ENCODE measurements at places on chromosomes 7 and 10.

GRCh38 chr10:77925410-77925794, 1.2 kb downstream of the DLG5 start:
- H3K4me1 ChIP-seq = peaks cover 17% of the 10 kb centered on the region
- H3K27me3 ChIP-seq = peaks cover 9% of the 10 kb centered on the region
- H3K36me3 ChIP-seq = no peaks in the 10 kb centered on the region
- H3K27ac ChIP-seq = no peak overlapping the region
- no peak for DNase-seq

DNA sequence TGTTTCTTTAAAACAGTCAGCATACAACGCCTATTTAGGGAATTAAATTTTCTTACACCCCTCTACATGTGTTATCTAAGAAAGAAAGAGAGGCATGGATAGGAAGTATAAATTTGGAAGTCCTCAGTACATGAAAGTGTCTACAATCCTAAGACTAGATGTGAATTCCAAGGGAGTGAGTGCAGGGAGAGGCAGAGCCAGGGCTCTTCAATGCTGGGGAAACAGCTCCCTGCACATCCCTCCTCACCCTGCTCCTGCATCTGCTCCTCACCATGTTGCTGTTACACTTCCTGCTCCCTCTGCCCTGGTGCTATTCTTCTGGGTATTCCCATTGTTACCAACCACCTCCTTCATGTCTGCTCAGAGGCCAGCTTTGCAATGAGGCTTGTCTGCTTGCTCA, 229.1 kb upstream of the AKR1E2 start:
- no peak overlapping the region for H3K4me3 ChIP-seq
- H3K4me1 ChIP-seq = no peaks in the 10 kb centered on the region
- H3K27me3 ChIP-seq = no peaks in the 10 kb centered on the region
- no peak for DNase-seq
- no peak overlapping the region for H3K27ac ChIP-seq
- no peaks in the 10 kb centered on the region for H3K36me3 ChIP-seq

DNA sequence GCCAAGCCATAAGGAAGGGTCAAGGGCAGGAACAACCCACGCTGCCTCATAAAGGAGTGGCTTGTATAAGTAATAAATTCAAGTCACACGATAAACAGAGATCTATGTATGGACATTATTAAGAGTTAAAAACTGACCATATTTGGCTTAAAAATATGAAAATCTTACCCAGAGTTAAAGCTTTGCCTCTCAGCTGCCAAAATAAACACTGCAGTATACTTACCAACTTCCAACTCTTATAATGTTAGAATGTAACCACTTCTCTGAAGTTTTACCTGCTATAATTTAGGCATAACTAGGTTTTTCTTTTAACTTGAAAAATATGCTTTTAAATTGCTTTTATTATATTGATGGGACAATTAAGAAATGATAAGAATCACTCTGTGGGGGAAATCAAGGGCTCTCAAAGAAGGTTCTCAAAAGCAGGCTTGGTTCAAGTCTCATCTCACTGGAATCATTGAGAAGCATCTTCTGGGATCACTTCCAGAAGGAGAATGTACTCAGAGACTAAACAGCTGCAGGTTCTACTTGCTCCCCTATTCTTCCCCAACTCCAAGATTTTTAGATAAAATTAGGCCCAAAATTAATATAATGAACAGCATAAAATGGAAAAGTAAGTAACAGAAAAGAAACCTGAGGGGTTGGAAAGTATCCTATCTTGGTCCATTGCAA, 16.1 kb upstream of the CAV2 start:
- no peaks in the 10 kb centered on the region for H3K36me3 ChIP-seq
- H3K27me3 ChIP-seq = no peaks in the 10 kb centered on the region
- DNase-seq = no peak
- no peak overlapping the region for H3K27ac ChIP-seq
- H3K4me1 ChIP-seq = no peaks in the 10 kb centered on the region

- no peak overlapping the region for H3K27ac ChIP-seq
- DNase-seq = no peak
- H3K27me3 ChIP-seq = no peaks in the 10 kb centered on the region
- H3K4me1 ChIP-seq = no peaks in the 10 kb centered on the region
Measured at GRCh38 chr10:9762966-9763656, 1254.6 kb upstream of the CELF2 start.

GRCh38 chr7:134414109-134414508, 44.8 kb downstream of the AKR1B1 start:
- H3K4me1 ChIP-seq = no peaks in the 10 kb centered on the region
- no peak for DNase-seq
- no peaks in the 10 kb centered on the region for H3K27me3 ChIP-seq
- H3K36me3 ChIP-seq = no peaks in the 10 kb centered on the region

DNA sequence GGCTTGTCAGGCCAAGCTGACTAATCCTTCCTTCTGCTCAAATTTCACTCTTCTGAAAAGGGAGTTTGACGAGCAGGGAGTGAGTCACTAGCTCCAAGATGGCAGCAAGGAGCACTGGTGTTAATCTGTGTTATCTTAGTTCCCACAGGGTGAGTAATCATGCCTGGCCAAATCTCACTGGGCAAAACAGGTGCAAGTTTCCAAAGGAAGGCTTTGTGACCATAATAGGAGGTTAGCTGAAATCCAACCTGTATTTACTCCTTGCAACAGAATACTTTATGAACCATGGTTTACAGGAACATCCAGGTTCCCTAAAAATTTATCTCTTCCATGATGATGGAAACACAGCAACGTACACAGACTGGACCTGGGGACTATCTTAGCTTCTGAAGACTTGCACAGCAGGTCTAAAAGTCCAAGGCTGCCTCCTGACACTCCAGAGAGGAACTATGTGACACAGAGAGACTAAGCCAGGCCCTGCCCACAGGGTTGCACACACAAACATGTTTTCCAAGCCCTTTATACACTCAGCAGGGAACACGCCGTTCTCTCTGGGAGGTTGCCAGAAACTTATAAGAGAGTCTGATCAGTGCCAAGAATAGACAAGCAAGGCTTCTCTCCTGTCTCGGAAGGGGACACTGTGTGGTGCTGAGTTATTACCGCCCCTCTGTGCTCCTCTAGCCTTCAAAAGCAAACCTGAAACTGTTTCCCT, 46.3 kb downstream of the PDK4 start:
- no peaks in the 10 kb centered on the region for H3K36me3 ChIP-seq
- H3K4me1 ChIP-seq = no peaks in the 10 kb centered on the region
- no peaks in the 10 kb centered on the region for H3K27me3 ChIP-seq
- no peak for DNase-seq

DNA sequence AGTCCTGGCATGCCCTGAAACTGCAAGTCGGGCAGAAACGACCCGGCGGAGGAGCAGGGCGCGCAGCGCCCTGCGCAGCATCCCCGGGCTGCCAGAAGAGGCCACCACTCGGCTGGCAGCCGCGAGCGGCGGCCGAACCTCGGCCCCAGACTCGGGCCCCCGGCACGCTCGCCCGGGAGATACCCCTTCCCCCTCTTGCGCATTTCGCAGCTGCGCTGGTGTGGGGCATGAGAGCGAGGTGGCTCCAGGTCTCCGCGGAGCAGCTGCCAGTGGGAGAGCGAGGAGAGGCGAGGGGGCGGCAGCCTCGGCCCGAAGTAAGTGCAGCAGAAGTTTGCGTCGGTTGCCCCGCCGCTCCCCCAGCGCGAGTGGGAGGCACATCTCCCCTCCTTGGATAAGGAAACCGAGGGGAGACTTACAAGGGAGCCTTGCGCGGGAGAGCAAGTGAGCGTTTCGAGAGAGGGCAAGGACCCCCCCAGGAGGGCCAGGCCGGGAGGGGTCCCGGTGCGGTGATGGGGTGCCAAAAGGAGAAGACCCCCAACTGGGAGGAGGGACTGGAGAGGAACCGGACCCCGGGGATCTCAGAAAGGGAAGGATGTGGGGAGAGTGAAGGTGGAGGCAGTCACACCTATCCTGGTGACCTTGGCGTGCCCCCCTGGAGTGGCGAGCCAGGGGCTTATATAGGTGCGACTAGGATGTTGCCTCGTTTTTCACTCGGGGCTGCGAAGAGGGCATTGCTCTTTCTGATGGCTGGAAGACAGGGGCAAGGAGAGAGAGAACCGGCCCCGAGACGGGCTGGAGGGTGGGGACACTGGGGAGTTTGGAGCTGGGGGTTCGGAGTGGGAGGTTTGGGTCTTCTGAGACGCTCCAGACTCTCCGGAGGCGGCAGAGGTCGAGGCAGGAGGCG, 256.3 kb downstream of the OTUD1 start:
- no peaks in the 10 kb centered on the region for H3K36me3 ChIP-seq
- H3K4me3 ChIP-seq = no peak overlapping the region
- peaks cover 4% of the 10 kb centered on the region for H3K27me3 ChIP-seq
- H3K4me1 ChIP-seq = no peaks in the 10 kb centered on the region
- no peak overlapping the region for H3K27ac ChIP-seq

DNA sequence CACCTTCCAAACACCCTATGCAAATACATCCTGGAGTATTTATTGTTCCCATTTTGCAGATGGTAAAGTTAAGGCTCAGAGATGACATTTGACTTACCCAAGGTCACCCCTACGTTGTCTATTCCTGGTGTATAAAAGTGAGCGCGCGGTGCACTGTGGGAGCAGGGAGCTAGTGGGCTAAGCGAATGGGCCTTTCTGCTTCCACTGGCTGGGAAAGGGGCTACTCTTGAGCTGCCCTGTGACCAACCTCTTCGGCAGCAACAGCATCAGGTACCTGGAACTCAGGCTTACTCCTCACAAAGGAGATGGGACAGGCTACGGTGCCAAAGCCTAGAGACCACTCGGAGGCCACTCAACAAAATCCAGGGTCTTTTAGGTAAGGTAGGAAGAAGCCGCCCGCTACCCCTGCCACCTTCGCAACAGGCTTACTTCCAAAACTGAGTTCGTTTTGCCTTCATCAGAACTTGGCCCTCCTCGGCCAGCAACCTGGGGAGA, 2.4 kb downstream of the PTF1A start:
- H3K4me3 ChIP-seq = no peak overlapping the region
- no peak overlapping the region for H3K27ac ChIP-seq
- no peak for DNase-seq
- no peaks in the 10 kb centered on the region for H3K4me1 ChIP-seq
- H3K27me3 ChIP-seq = peaks cover 8% of the 10 kb centered on the region

- no peak overlapping the region for H3K27ac ChIP-seq
Measured at GRCh38 chr10:124255556-124255955, 162.2 kb upstream of the CHST15 start.

GRCh38 chr10:90665905-90666662, 191.8 kb downstream of the HTR7 start:
- H3K4me3 ChIP-seq = no peak overlapping the region
- H3K27ac ChIP-seq = no peak overlapping the region
- no peaks in the 10 kb centered on the region for H3K4me1 ChIP-seq
- H3K27me3 ChIP-seq = no peaks in the 10 kb centered on the region

- no peak overlapping the region for H3K4me3 ChIP-seq
- H3K36me3 ChIP-seq = no peaks in the 10 kb centered on the region
- no peaks in the 10 kb centered on the region for H3K27me3 ChIP-seq
- H3K27ac ChIP-seq = no peak overlapping the region
- DNase-seq = no peak
Measured at GRCh38 chr10:33217854-33218253, 116.6 kb downstream of the NRP1 start.

GRCh38 chr7:151776446-151776845, 100.5 kb downstream of the PRKAG2 start:
- no peaks in the 10 kb centered on the region for H3K4me1 ChIP-seq
- no peak overlapping the region for H3K4me3 ChIP-seq
- H3K36me3 ChIP-seq = peaks cover 5% of the 10 kb centered on the region
- no peaks in the 10 kb centered on the region for H3K27me3 ChIP-seq
- H3K27ac ChIP-seq = no peak overlapping the region

DNA sequence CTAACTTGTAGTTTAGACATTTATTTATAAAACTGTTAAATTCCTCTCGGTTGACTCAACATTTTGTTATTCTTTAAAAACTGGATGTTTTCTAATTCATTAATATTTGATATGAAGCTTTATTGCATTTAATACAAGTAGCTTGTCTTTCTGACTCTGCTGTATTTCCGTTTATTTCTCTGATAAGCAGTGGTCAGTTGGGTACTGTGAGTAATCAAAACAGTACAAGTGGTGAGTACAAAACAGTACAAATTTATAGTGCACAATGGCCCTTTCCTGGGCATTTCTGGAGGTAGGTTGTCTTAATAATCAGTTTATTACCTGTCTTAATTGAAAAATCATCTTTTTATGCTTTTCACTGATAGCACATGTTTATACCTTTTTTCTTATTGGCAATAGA, 182.7 kb downstream of the CCSER2 start:
- no peak overlapping the region for H3K27ac ChIP-seq
- no peak for DNase-seq
- H3K27me3 ChIP-seq = no peaks in the 10 kb centered on the region
- H3K4me3 ChIP-seq = no peak overlapping the region
- peaks cover 18% of the 10 kb centered on the region for H3K36me3 ChIP-seq

DNA sequence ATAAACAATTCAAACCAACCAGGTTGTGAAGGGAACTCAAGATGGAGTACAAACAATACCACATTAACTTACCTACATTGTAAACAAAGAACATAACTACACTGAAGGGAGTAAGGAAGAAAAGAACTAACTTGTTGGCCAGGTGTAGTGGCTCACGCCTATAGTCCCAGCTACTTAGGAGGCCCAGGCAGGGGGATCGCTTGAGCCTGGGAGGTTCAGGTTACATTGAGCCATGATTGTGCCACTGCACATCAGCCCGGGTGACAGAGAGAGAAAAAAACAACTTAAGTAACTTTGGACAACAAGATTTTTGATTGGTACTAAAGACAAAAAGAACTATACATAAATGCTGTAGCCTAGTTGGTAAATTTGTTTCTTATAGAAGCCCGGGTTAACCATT, 68.8 kb downstream of the TRIL start:
- H3K27ac ChIP-seq = no peak overlapping the region
- H3K4me1 ChIP-seq = no peaks in the 10 kb centered on the region
- no peaks in the 10 kb centered on the region for H3K36me3 ChIP-seq

Data from CD4-positive, alpha-beta memory T cell (primary cell).